Aorta (tissue), 5 donors: ENCODE measurements at places on chromosomes 11 and 22. TPM values are rescaled to one million over a fixed set of nuclear protein-coding genes. Genes with fewer than 3 reads are reported as not detected.

The CCDC89 gene
- 1.1 TPM for total RNA-seq

- DNase-seq, result peak; percentile 95
Observed at GRCh38 chr11:64887757-64888405, 9.5 kb upstream of the EHD1 start.

GRCh38 chr11:44493930-44494329 is 71.5 kb upstream of the CD82 start:
- no peak for DNase-seq

DNA sequence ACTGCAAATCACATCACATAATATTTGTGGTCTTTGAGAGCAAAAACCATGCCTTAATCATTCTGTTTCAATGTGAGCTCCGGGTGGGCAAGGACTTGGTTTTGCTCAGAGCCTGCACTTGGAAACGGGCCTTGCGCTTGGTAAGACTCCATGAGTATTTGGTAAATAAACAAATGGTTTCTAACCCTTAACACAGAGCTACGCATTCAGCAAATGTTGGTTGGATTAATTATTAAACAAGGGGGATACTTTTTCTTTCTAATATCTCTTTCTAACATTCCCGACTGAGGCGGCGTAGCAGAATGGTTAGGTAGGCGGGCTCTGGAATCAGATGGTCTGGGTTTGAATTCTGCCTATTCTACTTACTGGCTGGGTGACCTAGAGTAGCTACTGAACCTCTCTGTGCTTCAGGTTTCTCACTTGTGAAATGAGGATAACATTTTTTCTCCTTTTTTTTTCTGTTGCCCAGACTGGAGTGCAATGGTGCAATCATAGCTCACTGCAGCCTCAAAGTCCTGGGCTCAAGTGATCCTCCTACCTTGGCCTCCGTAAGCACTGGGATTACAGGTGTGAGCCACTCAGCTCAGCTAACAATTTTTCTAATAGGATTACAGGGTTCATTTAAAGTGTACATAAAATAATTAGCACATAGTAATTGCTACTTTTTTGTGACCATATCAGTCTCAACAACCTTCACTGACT is 3.4 kb upstream of the FAM83F start:
- no peak for DNase-seq

DNA sequence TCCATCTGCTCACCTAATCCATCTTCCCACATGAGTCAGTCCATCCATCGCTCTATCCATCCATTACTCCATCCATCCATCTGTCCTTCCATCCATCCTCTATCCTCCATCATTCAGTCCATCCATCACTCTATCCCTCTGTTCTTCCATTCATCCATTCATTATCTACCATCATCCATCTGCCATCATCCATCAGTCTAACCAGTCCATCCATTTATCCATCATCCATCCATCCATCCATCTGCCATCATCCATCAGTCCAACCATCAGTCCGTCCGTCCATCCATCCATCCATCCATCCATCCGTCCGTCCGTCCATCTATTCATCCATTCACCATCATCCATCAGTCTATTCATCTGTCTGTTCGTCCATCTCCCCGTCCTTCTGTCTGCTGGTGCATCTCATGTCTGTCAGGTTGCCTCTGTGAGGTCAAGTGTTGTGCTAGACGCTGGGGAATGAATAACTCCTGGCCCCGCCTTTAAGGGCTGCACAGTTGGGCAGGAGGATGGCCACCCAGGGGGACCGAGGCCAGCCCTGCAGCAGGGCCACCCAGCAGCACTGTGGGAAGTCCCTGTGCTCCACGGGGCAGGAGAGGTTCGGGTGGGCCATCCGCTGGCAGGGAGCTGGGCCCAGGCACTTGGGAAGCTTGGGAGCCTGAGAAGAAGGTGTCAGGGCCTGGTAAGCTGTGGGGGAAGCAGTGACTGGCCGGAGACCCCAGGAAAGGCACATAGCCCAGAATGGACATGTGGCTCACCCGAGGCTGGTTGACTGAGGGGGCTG is 137.1 kb downstream of the CTTN start:
- DNase-seq, result peak; percentile 22

DNA sequence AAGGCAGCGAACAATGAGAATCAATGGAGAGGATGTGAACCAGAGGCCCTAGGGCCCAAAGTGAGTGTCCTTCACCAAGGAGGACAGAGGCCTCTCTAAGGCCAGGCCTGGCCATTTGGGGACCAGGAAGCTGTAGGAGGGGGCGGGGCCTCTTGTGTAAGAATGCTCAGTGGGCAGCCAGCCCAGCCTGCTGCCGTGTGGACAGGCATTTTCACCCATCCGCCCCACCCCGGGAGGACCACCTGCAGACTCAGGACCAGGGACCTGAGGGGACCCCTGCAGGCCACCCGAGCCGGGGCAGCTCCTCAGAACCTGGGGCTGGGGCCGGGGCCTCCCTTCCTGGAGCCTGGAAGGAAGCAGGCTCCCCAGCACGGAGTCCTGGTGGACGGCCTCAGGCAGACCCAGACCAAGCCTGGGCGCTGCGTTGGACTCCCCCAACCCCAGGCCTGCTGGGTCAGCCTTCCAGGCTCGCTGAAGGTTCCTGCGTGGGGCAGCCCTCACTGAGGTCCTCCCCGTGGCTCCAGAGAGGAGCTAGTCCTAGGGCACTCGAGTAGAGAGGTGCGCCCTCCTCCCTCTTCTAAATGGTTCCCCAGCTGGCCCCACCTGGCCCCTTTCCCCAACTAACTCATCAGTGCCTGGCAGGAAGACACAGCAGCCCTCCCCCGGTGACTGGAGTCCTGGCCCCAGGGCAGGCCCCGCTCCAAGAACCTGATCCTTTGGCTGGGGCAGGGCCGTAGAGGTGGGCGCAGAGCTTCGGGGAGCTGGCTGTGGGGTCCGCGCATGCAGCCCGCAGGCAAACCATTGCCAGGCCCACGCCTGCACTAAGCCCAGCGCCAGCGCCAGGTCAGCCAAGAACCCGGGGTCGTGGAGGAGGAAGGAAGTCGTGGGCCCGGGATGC is 1.5 kb upstream of the TRABD start:
- peak; percentile 82 for DNase-seq

The MS4A6A gene
- 214 TPM for total RNA-seq

GRCh38 chr11:1531449-1532013 is 40.5 kb downstream of the DUSP8 start:
- DNase-seq, result no peak

DNA sequence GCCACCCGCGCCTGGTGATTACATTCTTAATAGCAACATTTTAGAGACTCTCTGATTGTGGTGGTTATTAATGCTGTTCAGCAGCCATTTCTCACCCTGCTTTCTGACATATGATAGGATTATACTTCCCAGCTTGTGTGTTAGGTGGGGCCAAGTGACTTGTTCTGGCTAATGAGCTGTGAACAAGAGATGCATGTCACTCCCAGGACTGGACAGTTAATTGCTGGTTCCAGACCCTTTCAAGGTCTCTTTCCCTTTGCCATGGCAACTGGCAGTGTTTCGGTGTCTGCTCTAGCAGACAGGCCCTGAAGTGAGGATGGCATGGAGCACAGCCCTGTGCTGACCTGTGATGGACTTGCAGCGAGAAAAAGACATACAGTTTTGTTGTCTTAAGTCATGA is 8.9 kb upstream of the PTPRJ start:
- no peak for DNase-seq

GRCh38 chr22:40679964-40680818 is 907 bp downstream of the MCHR1 start:
- no peak for DNase-seq

- no peak for DNase-seq
Observed at GRCh38 chr11:130145311-130145812, 14.2 kb upstream of the ST14 start.

GRCh38 chr22:29203488-29204454 is 1.9 kb upstream of the EMID1 start:
- DNase-seq, result no peak

The MOGAT2 gene
- not detected for total RNA-seq

DNA sequence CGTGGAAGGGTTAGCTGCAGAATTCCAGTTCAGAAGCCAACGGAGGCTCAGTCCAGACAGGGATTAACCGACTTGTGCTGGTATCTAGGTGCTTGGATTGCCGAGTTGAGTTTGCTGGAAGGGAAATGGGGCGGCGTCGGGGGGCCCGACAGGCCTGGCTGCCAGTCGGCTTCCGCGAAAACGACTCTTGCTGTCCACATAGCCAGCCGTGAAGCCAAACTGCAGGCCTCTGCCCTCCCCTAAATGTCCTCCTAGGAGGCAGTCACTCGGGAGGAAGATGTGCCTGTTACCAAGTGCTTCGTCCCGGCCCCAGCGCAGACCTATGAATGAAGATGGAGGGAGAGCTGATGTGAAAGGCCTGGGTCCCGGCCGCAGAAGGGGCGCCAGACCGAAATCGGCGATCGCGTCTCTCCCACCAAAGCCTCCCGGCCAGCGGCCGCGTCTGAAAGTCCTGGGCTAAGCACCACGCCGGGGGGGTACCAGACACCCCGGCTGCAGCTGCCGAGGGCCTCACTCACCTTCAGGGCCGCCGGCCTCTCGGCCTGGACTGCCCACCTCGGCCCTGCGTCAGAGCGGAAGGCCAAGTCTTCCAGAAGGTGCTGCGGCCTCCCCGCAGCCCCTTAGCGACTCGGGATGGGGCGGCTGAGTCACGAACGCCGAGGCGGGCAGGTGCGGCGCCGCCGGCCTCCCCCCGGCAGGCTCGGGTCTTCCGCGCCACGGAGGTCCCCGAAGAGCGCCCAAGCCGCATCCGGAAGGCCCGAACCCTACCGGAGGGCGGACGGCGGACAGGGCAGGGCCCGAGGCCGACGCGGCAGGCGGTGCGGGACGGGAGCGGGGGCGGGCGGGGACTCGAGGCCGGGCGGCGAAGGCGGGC is 7.5 kb downstream of the DPAGT1 start:
- peak; percentile 86 for DNase-seq

DNA sequence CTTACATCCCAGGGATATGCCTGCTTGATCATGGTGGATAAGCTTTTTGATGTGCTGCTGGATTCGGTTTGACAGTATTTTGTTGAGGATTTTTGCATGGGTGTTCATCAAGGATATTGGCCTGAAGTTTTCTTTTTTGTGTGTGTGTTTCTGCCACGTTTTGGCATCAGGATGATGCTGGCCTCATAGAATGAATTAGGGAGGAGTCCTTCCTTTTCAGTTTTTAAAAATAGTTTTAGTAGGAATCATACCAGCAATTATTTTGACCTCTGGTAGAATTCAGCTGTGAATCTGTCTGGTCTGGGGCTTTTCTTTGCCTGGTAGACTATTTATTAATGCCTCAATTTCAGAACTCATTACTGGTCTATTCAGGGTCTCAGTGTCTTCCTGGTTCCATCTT is 362.4 kb downstream of the JRKL start:
- DNase-seq, result no peak

The SCUBE2 gene
- total RNA-seq, result 6.0 TPM

DNA sequence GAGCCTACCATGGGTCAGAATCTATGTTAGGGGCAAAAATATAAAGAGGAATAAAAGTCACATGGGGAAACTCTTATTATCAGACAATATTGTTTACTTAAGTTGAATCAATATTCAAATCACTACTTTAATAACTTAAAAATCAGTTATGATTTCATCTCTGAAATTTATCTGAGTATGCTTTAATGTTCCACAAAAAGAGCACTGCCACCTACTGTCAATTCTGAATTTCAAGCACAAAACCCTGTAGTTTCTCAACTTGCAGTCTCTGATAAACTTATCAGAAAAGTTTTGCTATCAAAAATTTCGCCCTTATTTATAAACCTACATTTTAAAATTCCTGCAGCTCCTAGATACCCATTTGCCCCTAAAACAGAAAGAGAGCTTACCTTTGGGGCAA is 47.3 kb downstream of the RDX start:
- DNase-seq, result no peak

The MAPK11 gene
- total RNA-seq, result 23.2 TPM

The DEFB131B gene
- total RNA-seq, result not detected

The GAL3ST1 gene
- total RNA-seq, result 1.2 TPM

- no peak for DNase-seq
Observed at GRCh38 chr22:30074147-30074546, 6.1 kb upstream of the HORMAD2 start.

DNA sequence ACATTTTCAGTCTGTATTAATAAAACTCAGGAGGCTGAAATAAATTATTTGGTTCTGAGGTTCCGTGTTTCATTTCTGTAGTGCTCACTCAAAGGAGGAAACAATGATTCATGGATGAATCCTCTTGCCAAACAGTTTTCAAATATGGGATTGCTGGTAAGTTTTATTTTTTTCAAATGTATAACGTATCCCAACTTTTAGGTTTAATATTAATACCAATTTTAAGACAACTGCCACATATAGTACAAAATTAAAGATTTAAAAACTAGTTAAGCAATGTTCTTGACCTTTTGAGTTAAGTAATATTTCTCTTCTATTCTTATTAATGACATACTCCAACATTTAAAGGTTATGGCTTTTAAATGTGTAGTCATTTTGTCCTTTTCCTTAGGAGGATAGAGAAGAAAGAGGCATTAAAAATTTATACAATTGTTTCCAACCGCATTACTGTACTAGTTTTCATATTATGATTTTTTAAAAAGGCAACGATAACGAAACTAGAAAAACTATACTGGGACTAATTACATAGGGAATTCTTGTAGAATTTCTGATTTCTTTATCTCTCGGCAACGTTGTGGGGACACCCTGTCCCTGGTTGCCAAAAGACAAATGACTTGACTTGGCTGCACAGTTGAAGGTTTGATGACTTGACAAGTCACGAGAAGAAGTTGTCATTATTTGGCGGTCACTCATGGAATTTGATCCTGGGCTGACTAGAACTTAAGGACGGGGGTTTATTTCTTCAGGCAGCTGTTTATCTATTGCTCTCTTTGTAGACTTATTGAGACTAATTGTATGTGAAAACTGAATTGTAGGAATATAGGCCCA is 69.1 kb upstream of the ADSL start:
- no peak for DNase-seq

GRCh38 chr22:49582678-49583077 is 245.0 kb downstream of the BRD1 start:
- DNase-seq, result no peak

GRCh38 chr11:48006301-48006992 is 26.1 kb downstream of the PTPRJ start:
- DNase-seq, result no peak

DNA sequence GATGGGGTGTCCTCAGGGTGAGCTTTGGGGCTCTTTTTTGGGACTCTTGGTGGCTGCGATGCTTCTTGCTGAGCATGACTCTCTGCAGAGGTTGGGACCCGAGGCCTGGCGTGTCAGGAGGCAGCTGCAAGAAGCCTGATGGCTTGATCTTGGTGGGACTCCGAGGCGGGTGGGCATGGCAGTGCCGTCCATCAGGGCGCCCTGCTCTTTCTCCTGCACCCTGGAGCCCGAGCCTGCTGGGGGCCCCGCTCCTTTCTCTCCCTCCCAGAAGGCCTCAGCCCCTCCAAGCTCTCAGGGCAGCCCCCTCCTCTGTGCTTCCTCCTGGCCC is 432.7 kb downstream of the TBC1D22A start:
- DNase-seq, result no peak
